Activated CD4-positive, alpha-beta T cell treated with anti-CD3 and anti-CD28 coated beads, Interleukin-2, amount 50 U/mL, for 48 hours (primary cell): ENCODE measurements at places on chromosomes 2 and 18.

DNA sequence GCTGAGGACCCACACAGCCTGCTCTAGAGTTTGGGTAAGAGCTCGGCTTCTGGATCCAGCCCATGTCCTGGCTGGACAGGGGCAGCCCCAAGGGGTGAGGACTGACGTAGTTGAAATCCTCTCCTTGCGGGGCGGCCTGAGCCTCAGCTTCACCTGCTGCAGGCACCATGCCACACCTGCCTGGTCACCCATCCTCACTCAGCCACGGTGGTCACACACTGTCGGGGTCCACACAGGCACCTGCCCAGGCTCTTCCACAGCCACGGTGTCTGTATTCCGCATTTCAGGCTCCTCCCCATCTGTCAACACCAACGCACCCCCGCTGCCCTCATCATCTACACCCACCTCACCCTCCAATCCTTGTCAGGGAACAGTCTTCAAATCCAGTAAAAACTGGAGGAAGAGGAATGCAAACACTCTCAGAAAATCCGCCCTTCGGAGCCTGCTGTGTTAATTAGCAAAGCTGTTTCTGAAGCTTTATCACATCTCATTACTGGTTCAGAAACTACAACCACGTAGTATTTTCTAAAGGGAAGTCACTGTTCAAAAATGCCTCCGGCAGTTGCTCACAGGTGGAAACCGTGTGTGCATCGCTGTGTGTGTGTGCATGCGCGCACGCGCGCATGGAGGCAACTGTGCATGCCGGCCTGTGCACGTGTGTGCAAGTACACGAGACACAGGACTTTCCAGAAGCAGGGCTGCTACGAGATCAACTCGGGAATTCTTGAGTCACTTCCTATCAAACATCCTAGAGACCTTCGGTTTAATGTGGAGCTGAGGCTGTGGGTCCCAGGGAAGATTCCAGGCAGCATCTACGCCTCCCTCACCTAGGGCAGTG, 38.2 kb downstream of the SLC66A2 start:
- DNase-seq = peak; percentile 1

GRCh38 chr2:149595056-149595963, 7.7 kb upstream of the MMADHC start:
- no peak for DNase-seq

- DNase-seq = no peak
Measured at GRCh38 chr2:195279840-195280427, 377.1 kb upstream of the SLC39A10 start.

- no peak for DNase-seq
Measured at GRCh38 chr2:176105078-176105729, 1.9 kb upstream of the HOXD11 start.

- no peak for DNase-seq
Measured at GRCh38 chr2:129627437-129627836, 352.0 kb upstream of the RAB6C start.

GRCh38 chr2:204897561-204897960, 352.3 kb downstream of the PARD3B start:
- DNase-seq = no peak

DNA sequence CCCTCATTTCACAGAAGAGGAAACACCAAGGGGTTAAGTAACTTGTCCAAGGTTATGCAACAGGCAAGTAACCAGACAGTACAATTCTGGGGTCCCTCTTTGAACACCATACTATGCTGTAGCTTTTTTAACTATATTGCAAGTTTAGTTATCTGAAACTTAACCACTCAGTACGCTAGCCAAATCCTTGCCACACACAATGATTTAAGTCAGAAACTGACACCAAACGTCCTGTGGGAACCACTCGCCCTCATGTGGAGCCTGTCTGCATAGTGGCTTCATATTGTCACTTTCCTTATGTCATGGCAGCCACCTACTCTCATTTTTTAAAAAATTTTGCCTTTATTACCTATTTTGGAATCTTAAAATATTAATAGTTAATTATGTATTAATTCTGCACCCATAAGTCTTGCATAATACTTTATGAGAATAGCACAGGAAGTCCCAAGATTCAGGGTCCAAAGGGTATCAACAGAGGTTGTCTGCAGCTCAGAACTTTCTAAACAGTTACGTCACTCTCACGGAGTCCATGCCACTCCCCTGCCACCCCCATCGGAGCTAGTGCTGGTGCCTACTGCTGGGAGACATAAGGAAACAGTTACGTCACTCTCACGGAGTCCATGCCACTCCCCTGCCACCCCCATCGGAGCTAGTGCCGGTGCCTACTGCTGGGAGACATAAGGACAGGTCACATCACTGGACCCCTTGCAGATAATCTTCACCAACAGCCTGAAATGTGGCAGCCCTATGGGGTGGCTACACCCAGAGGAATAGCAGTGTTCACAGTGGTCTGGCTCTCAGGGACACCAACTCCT, 99.0 kb downstream of the L3MBTL4 start:
- DNase-seq = no peak

DNA sequence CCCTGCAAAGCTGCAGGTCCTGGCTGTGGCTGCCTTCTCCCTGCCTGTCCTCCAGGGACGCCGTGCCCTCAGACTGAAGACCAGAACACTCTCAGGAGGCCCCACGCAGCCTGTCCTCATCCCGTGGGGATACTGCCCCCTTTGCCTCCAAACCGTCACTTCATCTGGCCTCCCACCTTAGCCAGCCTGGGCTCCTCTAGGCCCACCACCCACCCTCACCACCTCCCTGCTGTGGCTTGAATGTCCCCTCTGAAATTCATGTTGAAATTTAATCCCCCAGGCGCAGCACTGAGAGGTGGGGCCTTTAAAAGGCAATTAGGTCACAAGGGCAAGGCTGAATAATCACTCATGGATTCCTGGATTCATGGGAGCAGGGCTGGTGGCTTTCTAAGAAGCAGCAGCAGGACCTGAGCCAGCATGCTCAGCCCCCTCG, 198.2 kb downstream of the SEPTIN10 start:
- DNase-seq = no peak
